ENCODE measurements at places on chromosomes 6 and 20.

- no peak for DNase-seq
Measured at GRCh38 chr6:25157183-25157582, 122.0 kb upstream of the CARMIL1 start.

- DNase-seq: no peak
Measured at GRCh38 chr20:36666181-36666740, 20.3 kb upstream of the SLA2 start.

DNA sequence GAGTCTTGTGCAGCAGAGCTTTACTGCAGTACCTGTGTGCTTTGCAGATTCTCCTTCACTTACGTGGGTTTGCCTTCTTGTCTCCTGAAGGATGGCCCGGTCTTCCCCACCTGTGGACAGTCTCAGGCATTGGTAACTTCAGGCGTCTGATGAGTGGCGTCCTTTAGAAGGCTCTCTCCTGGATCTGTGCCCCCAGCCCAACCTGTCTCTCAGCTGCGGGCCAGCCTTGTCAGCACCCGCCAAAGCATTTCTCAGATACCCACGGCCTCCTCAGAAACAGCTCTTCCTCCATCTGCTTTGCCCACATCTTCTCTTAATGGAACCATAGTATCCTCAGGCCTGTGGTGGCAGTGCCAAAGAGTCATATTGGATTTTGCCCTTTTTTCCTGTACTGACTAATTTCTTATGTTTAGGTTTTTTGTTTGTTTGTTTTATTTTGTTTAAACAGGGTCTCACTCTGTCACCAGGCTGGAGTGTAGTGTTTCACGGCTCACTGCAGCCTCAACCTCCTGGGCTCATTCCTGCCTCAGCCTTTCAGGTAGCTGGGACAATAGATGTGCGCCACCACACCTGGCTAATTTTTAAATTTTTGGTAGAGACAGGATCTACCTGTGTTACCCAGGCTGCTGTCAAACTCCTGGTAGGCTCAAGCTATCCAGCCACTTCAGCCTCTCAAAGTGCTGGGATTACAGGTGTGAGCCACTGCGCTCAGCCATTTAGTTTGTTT, 96.6 kb downstream of the ARID1B start:
- DNase-seq: no peak

DNA sequence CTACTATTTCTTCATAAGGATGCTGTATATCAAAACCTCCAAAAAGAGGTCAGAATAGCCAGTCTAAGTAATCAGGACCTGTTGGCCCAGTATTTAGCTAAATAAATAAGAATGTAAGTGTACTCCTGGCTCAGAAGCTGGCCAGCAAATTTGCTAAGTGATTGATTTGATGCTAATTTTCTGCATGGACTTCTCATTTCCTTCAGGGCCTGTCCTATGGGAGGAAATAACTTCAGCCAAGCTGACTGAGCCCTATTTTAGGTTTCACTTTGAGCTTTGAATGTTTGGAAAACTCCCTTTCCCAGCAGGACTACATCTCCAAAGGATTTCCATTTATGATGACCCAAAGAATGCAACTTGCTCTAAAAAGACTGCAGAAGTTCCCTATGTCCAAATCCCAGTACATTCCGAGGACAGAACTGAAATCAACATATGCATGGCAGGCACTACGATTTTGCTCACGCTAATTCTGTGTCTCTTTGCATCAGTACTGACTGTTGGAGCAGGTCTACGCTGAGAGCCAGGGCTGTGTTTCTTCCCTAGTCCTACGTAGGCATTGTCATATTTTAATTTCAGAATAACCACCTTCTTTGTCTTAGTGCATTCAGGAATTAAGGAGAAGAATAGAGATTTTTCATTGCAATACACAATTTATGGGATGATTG, 441.4 kb upstream of the PLCB4 start:
- DNase-seq: no peak

DNA sequence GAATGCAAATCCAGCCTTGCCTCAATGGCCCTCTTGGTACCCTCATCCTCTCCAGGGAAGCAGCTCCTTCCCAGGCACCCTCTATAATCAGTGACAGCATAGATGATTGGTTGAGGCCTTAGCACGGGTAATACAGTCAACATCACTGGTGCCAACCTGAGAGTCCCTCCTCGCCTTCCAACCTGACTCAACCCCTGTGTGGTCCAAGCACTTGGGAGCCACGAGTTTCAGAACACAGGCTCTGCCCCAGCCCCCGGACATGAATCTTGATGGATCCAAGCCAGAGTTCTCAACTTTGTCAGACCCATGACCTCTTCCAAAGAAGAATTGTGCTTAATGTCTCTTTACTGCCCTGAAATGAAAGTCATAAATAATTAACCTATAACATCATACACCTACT, 213.9 kb downstream of the PREX1 start:
- DNase-seq: no peak

DNA sequence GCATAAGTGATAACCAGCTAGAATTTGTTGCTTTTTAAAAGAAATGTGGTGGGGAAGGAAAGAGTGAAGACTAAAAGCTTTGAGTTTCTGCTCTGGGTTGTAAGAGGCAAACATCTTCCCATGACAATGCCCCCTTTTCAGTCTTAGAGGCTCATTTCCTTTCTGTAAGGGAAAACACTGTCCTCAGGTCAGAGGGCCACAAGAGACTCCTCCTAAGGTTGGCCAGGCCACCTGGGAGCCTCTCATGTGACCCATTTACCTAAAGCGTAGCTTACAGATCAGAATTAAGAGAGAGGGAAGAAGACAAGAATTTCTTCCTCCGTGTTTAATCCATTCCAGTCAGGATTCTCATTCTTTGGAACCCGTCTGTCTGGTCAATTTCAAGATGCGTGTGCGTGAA, 220.4 kb upstream of the HEY2 start:
- DNase-seq: no peak

GRCh38 chr6:127423921-127424320, 35.3 kb downstream of the KIAA0408 start:
- no peak for DNase-seq

Data from NCI-H187 treated with DMSO at 0.1 percent for 48 hours (cell line).